IMR-90 (cell line): ENCODE measurements at places on chromosomes 7 and 10.

DNA sequence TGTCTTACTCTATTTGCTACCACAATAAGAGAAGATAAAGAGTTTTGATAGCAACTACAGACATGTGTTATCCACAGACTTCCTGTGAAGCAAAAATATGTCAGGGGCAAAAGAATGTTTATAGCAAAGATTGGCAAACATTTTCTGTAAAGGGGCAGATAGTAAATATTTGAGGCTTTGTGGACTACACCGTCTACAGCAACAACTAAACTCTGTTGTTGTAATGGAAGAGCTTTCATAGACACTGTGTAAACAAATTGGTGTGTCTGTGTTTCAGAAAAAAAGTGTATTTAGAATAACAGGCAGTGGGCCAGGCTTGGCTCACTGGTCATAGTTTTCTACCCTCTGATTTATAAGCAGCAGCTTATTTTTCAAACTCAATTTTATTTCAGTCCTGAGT lies 521.4 kb downstream of the ANKRD7 start:
- DNase-seq: no peak

DNA sequence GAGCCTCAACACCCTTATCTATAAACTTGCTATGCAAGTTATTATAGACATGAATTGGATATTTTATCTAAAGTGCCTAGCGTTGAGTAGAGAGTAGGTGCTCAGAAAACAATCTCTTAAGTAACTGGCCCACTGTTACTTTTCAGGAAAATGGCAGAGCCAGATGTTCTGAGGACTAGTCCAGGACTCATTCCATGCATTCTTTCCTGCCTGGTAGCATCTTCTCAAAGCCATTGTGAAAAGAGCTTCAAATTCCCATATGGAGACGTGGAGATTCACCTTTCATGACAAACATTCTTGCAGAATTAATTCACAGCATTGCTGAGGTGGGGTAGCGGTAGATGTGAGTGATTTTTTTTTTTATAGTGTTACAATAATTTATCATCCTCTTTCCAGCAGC lies 35.9 kb upstream of the ITPRID1 start:
- no peak for DNase-seq

GRCh38 chr10:31820778-31821369 lies 107.8 kb downstream of the ARHGAP12 start:
- peak; percentile 31 for DNase-seq

GRCh38 chr10:120987359-120987758 lies 136.2 kb downstream of the WDR11 start:
- no peak for DNase-seq

DNA sequence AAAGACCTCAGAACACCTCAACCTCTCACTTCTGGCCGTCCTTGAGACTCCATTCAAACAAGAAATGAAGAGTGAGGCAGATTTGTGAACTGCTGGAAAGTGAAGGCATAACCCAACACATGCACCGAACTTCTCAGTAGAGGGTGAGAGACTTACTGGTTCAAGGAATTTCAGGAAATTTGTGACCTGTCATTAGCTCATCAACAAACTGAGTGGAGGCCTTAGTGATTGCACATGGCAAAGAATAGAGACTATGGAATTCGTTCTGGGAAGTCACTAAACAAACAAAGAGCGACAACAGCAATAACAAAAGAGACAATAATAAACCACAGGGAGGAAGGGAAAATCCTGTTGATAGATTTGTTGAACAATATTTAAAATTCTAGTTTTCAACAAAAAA lies 125.0 kb upstream of the AKR1E2 start:
- DNase-seq: no peak

GRCh38 chr7:129906700-129907099 lies 46.1 kb downstream of the UBE2H start:
- DNase-seq: no peak

DNA sequence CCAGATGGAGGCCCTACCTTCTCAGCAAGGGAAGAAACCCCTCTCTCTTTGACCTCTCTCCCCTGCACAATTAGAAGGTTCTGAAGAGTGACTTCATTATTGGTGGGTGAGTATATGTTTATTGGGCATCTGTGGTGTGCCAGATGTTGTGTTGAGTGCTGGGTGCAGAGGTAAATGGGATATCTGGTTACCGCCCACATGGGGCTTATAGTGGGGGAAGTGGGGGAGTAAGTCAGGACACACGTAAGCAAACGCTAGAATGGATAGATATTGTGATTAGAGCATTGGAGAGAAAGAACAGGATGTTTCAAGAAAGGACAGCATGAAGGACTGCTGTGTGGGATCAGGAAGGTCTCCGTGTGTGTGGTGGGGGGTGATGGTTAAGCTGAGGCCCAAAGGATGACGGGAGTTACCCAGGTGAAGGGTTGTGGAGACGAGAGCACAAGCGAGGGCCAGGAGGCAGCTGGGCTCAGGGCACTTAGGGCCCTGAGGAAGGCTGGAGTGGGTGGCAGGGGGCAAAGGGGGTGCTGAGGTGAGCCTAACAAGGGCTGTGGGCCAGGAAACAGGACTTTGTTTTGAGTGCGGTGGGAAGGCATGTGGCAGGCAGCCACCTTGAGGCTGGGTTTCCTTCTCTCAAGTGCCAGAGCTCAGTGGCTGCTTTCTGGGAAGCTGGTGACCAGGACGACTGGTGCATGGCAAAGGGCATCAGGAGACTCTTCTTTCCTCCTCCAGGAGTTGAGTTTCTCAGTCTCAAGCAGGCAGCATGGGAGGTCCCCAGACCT lies 299.9 kb downstream of the RPS24 start:
- no peak for DNase-seq

GRCh38 chr7:51847461-51848134 lies 531.0 kb upstream of the COBL start:
- no peak for DNase-seq

GRCh38 chr7:78299088-78299487 lies 500.5 kb downstream of the PHTF2 start:
- peak; percentile 12 for DNase-seq

GRCh38 chr10:120453886-120454285 lies 3.1 kb upstream of the PLPP4 start:
- DNase-seq: no peak

DNA sequence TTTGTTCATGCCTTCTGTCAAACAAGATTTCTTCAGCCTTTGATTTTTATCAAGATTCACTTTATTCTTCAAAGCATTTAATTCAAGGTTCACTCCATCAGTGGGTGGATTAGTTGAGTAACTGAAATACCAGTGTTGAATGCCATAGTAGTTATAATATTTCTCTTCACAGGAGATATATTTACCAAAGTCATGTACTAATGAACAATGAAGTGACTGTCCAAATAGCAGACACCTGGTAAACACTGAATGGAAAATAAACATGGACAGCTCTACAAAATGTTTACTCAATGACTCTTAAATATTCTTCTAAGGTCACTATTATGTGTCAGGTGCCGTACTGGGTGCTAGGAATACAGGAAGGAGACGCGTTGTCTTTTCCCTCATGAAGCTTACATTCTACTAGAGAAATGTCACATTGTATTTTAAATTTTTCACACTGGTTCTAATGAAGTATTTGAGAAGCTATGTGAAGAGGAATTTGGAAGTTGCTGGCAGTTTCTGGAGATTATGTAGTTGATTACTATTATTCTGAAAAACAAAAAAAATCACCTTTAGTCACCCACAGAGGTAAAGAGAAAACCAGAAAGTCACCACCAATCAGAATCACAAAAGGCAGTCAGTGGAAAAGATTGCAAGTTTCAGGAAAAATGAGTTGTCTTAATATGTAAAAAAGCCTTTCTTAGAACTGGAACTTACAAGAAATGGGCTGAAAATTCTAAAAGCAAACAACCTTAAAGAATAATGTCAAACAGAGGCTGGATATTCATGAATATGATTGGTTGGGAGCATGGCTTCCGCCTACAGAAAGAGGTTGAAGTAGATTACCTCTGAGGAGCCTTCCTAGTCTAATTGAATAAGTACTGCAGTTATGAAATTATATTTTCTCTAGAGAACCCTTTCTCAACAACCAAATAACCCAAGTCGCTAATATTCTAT lies 84.5 kb downstream of the RTKN2 start:
- no peak for DNase-seq

- DNase-seq: no peak
These were observed 125.1 kb downstream of the TRRAP start for GRCh38 chr7:99003419-99003818.

- DNase-seq: no peak
These were observed 61.3 kb downstream of the GALNT17 start for GRCh38 chr7:71193099-71193810.

GRCh38 chr10:87940210-87940609 lies 76.8 kb downstream of the PTEN start:
- no peak for DNase-seq

DNA sequence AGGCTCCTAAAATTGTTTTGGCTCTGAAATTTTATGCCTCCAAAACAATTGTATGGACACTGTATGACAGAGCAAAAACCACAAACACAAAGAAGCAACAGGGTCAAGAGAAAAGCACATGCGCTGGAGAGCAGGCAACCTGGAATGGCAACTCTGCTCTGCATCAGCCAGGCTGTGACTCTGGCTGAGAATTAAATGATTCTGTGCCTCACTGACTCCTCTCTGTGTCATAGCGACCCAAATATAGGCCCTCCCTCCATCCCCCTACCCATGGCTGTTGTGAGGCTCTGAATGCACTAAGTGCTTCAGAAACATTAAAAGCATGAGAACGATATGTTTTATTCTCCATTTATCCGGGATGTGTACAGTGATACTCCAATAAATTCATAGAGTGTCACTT lies 24.9 kb upstream of the NEBL start:
- DNase-seq: no peak

GRCh38 chr7:12069757-12070156 lies 141.3 kb upstream of the TMEM106B start:
- no peak for DNase-seq

- DNase-seq: no peak
These were observed 150.7 kb upstream of the KLF14 start for GRCh38 chr7:130884437-130885417.

DNA sequence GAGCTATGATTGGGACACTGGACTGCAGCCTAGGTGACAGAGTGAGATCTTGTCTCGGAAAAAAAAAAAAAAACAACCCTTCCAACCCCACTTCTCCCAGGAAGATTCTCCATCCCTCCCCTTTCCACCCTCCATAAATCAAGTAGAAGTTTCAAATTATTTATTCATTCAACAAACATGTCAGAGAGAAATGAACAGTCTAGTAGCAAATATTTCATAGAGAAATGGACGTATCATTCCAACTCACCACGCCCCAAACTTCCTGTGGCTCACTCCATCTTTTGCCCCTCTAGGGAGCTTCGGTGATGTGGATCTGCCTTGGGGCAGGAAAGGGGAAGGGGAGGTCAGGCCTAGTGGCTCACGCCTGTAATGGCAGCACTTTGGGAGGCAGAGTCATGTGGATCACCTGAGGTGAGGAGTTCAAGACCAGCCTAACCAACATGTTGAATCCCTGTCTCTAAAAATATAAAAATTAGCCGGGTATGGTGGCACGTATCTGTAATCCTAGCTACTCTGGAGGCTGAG lies 638 bp upstream of the TRAPPC14 start:
- no peak for DNase-seq

DNA sequence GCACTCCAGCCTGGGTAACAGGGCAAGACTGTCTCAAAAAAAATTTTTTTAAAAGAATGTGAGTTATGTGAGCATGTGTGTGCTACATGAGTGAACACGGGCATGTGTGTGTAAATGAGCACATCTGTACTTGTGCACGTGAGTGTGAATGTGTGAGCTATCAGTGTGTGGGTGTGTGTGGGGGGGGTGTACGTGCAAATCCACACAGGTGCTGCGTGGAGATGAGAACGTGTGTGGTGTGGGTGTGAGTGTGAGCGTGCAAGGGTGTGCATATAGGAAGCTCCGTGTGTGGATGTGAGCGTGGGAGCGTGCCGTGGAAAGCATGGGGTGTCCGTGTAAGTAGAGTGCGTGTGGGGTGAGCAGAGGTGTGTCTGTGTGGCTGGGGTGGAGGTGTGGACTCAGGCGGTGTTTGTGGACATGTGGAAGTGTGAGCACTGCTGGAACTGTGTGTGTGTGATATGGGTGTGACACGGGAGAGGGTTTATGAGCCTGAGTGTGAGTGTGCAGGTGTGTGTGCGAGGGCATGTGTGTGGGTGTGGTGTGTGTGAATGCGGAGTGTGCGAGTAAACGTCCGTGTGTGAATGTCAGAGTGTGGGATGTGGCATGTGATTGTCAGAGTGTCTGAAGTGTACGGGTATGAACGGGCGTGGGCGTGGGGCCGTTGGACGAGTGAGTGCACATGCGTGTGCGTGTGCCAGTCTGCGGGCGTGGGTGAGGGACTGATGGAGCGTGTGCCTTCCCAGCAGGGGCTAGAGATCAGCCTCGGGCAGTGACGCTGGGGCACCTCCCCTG lies 45.9 kb upstream of the TNRC18 start:
- no peak for DNase-seq

DNA sequence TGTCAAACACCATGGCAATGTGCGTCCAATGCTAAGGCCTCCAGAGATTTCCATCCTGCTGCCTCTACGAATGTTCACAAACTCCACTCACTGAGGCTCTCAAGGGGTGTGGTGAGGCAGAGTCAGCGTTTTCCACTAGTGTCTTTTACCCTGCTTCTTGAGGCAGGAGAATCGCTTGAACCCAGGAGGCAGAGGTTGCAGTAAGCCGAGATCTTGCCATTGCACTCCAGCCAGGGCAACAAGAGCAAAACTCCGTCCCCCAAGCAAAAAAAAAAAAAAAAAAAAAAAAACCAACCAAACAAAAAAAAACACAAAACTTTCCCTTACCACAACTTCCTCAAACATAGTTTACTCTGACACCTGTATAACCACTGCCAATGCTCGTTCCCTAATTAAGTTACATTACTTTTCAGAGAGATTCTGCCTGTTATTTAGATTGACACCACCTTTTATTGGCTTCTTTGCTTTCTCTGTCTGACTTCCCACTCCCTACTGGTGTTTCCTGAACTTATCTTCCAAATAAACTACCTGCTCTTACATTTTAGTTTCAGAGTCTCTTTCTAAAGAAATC lies 102.1 kb upstream of the ZNF746 start:
- DNase-seq: no peak

DNA sequence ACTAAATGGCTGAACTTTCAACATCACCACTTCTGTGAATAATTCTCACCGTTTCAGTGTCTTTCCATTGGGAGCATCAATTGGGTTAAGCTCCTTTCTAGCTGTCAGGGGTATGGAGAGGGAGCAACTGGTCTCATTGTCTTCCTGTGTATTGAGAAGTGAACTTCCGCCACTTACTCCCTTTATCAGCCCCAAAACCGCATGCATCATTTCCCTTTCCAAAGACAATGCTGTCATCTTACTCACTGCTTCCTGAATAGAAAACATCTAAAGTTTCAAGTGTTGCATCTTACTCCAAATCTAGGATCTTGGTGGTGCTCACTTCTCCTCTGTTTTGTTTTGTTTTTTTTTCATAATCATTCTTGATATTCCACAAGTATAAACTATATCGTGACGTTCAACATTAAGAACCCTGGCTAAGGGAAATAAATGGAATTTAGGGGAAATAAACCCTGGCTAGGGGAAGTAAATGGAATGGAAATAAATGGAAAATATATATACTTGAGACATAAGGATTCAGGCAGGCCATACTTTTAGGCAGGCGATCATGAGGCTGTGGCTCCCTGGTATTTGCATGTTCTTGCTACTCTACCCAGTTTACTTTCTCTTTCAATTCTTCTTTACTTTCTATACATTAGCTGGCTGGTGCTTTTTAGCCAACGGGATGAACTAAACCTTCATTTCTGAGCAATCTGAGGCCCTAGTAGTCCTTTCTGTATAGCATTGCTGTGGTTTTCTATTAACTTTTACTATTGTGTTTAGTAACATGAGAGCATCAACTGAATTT lies 371.9 kb downstream of the BMPER start:
- peak; percentile 31 for DNase-seq
